ENCODE measurements at places on chromosomes 1 and 21.

GRCh38 chr1:155062151-155062686 is 1.3 kb upstream of the EFNA4 start:
- DNase-seq = no peak

GRCh38 chr1:147214325-147214724 is 10.8 kb downstream of the FMO5 start:
- no peak for DNase-seq

GRCh38 chr21:34511181-34511580 is 829 bp downstream of the KCNE1 start:
- DNase-seq = no peak

DNA sequence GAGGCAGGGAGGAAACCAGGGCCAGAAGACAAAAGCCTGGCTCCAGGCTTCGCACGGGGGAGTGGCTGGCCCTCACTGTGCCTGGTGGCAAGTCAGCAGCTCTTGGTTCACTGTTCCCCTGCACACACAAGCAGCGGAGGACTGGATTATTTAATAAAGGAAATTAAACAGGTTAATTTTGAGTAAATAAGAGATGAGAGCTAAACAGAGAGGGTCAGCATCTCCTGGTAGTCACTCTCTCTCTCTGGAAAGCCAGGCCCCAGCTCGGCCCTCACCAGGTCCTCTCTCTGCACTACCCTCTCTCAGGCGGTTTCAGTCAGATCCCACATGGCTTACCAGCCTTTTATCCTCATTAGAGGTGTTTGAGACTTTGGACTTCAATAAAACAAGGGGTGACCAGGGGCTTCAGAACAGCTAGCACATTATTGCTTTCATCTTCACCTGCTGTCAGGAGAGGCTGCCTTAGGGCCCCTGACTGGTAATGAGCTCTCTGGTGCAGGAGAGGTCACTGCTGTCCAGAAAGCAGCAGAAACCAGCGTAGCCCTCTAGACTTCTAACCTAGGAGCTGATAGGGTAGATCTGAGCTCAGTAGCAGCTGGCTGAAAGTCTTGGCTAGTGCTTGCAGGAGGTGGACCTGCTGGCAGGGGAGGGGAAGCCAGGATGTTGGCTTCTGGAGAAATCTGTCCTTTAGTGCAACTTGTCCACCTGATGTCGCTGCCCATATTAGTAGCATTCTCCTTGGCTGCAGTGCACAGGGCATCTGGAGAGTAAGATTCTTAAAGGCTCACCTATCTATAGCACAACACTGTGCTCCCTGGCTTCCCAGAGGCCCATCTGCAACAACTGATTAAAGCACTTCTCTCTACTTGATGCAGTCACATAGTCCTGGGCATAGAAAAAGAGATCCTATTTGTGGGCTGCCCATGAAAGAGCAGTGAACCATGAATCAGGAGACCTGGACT is 45.9 kb downstream of the SYT6 start:
- DNase-seq = peak; percentile 22

- DNase-seq = no peak
Measured at GRCh38 chr1:112092656-112093371, 103.3 kb upstream of the KCND3 start.

GRCh38 chr1:229058111-229058561 is 212.8 kb upstream of the RAB4A start:
- no peak for DNase-seq

- no peak for DNase-seq
Measured at GRCh38 chr1:69139007-69139406, 428.7 kb upstream of the LRRC7 start.

- DNase-seq = no peak
Measured at GRCh38 chr1:10132852-10133251, 77.5 kb upstream of the KIF1B start.
